GM23248 (cell line): ENCODE measurements at places on chromosomes 6 and 20. TPM values are rescaled to one million over a fixed set of nuclear protein-coding genes. Genes with fewer than 3 reads are reported as not detected.

Gene PNISR
- total RNA-seq: 46.6 and 56.3 TPM in 2 replicates

DNA sequence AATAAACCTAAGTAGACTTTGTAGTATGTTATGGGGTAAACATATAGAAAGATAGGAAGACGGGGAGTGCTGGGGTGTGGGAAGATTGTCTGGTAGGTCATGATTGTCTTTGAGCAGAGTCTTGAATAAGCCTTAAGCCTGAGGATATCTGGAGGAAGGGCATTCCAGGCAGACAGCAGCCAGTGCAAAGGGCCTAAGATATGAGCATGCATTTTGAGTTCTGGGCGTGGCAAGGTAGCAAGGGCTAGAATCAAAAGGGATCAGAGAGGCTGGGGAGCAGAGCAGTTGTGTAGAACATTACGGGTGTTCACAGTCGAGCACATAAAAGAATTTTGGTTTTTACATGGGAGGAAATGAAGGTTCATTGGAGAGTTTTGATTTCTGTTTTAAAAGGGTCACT, 14.3 kb downstream of the BICRAL start:
- no peaks in the 10 kb centered on the region for H3K27me3 ChIP-seq
- H3K27ac ChIP-seq: no peak overlapping the region
- H3K36me3 ChIP-seq: no peaks in the 10 kb centered on the region

Gene ELOVL4
- 7.0 and 8.5 TPM in 2 replicates for total RNA-seq

GRCh38 chr6:81084776-81085430, 667.6 kb downstream of the TENT5A start:
- no peaks in the 10 kb centered on the region for H3K27me3 ChIP-seq
- no peaks in the 10 kb centered on the region for H3K4me1 ChIP-seq
- H3K4me3 ChIP-seq: no peak overlapping the region
- no peak overlapping the region for H3K27ac ChIP-seq
- DNase-seq: no peak

- H3K4me1 ChIP-seq: peaks cover 14% of the 10 kb centered on the region; the same call in 1 of the 2 replicates
- no peaks in the 10 kb centered on the region; the same call in 1 of the 2 replicates for H3K27me3 ChIP-seq
Observed at GRCh38 chr20:4835244-4836177, 113.8 kb downstream of the PRND start.

DNA sequence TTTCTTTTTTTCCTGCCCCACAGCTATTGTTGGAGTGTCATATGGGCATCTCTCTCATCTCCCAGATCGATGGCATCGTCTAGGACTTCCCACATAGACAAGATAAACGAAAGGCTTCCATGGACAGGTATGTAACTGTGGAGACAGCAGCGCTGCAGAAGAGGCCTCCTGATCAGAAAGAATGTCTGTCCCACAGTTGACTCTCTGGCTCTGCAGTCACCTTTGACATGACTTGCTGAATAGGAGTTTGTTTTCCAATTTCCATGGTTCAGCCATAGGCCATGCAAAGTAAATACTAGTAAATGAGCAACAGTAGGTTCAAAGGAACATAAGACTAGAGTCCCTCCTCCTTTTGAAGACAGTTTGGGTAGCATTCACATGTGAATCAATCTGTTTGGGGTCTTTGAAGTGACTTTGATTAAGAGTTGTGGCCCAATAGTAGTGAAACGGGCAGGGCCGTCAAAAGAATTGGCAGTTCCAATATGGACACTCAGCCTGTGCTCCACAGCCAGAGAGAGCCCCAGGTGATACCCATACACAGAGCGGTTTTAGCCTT, 134.7 kb upstream of the IFNGR1 start:
- no peaks in the 10 kb centered on the region for H3K4me1 ChIP-seq
- DNase-seq: no peak
- no peaks in the 10 kb centered on the region for H3K36me3 ChIP-seq
- no peak overlapping the region for H3K27ac ChIP-seq

Gene COL11A2
- total RNA-seq: 0.25 and 0.32 TPM in 2 replicates

DNA sequence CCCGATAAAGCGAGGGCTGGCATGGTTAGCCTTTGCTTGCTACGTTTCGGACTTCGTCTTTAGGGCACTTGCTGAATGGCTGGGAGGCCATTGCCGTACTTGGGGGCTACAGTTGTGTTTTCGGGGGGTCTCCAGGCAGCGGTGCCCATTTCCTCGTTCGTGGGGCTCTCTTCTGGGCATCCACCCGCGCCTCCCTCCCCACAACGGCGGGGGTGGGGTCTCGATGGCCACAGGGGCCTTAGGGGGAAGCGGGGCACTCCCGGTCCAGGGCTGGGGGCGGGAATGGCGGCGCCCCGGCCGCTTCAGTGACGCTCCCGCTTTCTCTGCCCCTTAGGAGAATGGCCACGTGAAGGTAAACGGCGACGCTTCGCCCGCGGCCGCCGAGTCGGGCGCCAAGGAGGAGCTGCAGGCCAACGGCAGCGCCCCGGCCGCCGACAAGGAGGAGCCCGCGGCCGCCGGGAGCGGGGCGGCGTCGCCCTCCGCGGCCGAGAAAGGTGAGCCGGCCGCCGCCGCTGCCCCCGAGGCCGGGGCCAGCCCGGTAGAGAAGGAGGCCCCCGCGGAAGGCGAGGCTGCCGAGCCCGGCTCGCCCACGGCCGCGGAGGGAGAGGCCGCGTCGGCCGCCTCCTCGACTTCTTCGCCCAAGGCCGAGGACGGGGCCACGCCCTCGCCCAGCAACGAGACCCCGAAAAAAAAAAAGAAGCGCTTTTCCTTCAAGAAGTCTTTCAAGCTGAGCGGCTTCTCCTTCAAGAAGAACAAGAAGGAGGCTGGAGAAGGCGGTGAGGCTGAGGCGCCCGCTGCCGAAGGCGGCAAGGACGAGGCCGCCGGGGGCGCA, 2.4 kb downstream of the MARCKS start:
- no peaks in the 10 kb centered on the region for H3K27me3 ChIP-seq
- peak; percentile 78 for DNase-seq
- peaks cover 22% of the 10 kb centered on the region for H3K4me1 ChIP-seq

Gene ARFGEF3
- 0.11 and 0.13 TPM in 2 replicates for total RNA-seq

GRCh38 chr20:35742741-35743523, 872 bp upstream of the RBM39 start:
- H3K36me3 ChIP-seq: peaks cover 28% of the 10 kb centered on the region
- H3K27ac ChIP-seq: peak overlapping the region; percentile 88
- peaks cover 38% of the 10 kb centered on the region for H3K4me1 ChIP-seq
- DNase-seq: peak; percentile 34

- no peaks in the 10 kb centered on the region for H3K27me3 ChIP-seq
- H3K27ac ChIP-seq: no peak overlapping the region
- DNase-seq: no peak
- no peaks in the 10 kb centered on the region for H3K4me1 ChIP-seq
Observed at GRCh38 chr6:125393449-125393858, 91.7 kb upstream of the HDDC2 start.

Gene DDO
- total RNA-seq: not detected in 2 replicates

Gene BPI
- not detected in 2 replicates for total RNA-seq

- DNase-seq: no peak
- no peak overlapping the region for H3K4me3 ChIP-seq
- no peaks in the 10 kb centered on the region for H3K36me3 ChIP-seq
Observed at GRCh38 chr6:154353626-154354025, 3.0 kb downstream of the IPCEF1 start.

GRCh38 chr6:92989656-92990055, 429.7 kb downstream of the EPHA7 start:
- no peaks in the 10 kb centered on the region for H3K4me1 ChIP-seq
- no peak overlapping the region for H3K4me3 ChIP-seq
- no peaks in the 10 kb centered on the region for H3K36me3 ChIP-seq
- H3K27me3 ChIP-seq: no peaks in the 10 kb centered on the region

DNA sequence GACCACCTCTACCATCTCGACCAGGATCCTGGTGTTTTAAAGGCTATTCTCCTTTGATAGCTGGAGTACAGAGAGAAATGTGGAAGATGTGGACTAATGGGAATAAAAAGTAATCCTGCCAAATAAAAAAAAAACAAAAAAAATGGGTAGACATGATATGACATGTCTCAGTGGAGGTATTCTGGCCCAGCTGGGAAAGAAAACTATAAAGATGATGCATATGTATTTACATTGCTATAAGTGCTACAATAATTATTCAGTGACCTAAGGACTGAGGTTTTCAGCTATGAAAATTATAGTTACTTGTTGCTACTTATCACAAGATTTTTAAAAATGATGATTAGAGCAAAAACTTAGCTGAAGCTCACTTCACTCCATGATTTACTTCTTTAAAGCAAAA, 101.1 kb downstream of the SIM1 start:
- no peak for DNase-seq
- H3K4me3 ChIP-seq: no peak overlapping the region
- no peaks in the 10 kb centered on the region for H3K27me3 ChIP-seq

Gene TUBB2B
- 8.5 and 10.4 TPM in 2 replicates for total RNA-seq

GRCh38 chr6:87729965-87730719, 28.1 kb upstream of the AKIRIN2 start:
- H3K4me1 ChIP-seq: peaks cover 29% of the 10 kb centered on the region
- no peaks in the 10 kb centered on the region for H3K27me3 ChIP-seq

Gene ME1
- 1.5 and 4.0 TPM in 2 replicates for total RNA-seq

DNA sequence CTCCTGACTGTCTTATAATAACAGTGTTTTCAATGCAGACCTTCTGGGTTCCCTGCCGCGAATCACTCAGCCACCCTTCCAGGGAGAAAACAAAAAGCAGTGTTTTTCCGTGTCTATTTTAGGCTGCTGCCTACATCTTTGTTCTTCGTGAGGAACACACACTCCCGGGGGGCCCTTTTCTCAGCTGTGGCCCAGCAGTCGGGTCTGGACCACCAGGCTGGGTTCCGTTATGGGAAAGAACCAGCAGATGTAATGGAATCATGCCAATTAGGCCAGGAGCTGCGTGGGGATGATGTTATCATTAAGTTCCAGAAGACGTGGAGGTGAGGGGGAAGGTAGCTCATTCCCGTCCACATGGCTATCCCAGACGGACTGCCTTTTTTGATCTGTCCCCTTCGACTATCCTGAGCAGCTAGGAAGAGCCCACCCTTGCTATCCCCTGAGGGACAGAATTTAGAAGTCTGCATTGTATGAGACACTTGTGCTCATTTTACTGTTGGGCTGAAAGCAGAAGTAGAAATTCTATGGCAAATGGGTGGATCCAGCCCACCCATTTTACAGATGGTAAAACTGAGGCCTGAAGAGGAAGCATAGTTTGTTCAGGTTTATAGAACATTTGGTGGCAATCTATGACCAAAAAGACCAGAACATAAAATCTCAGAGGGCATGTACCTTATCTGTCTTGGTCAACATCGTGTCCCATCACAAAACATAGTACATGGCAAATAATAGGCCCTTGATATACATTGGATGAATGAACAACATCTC, 54.5 kb downstream of the KCNB1 start:
- H3K4me3 ChIP-seq: no peak overlapping the region
- no peaks in the 10 kb centered on the region for H3K4me1 ChIP-seq
- no peak for DNase-seq
- no peak overlapping the region for H3K27ac ChIP-seq
- peaks cover 38% of the 10 kb centered on the region for H3K27me3 ChIP-seq
- H3K36me3 ChIP-seq: no peaks in the 10 kb centered on the region

DNA sequence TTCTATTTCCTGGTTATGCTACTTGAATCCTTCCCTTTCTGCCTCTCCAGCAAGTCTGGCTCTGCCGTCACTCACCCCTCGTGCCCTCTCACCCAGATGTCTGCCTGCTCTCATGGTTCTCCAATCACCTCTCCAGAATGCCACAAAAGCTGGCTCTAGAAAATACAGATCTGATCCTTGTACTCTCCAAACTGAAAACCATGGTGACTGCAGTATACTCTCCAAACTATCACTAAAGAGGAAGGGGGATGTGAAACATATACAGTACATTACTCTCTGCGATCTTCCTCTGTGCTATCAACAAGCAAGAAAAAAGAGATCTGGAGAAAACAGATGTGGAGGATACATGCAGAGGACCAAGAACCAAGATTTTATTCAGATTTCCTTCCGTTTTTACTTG, 91.1 kb downstream of the ATXN1 start:
- peaks cover 46% of the 10 kb centered on the region for H3K4me1 ChIP-seq
- H3K36me3 ChIP-seq: no peaks in the 10 kb centered on the region
- no peak overlapping the region; the same call in 1 of the 2 replicates for H3K27ac ChIP-seq
- no peak for DNase-seq
- H3K27me3 ChIP-seq: no peaks in the 10 kb centered on the region

DNA sequence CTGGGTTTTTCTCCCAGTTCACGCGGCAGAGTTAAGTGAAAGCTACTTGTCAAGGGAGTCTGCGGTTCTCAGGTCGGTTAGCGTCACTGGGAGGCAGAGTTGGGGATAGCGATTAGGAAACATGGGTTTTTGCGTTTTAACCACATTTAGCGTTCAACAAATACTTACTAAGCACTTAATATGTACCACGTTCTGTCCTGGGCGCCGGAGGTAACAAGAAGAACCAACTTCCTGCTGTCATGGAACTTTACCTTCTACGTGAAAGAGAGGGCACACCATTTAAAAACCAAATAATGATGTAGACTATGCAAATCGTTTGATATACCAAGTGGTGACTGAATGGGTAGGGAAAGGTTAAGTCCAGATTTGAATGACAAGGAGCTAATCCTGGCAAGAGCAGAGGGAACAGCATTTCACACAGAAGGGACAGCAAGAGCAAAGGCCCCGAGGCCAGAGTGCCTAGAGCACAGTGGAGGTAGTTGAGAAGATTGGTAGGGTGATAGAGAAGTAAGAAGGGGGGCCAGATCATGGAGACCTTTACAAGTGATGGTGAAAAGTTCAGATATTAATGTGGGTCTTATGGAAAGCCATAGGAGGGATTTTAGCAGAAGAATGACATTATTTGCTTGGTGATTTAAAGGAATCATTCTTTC, 744 bp downstream of the RIOK1 start:
- peaks cover 25% of the 10 kb centered on the region for H3K4me1 ChIP-seq
- peak overlapping the region; percentile 88 for H3K27ac ChIP-seq
- H3K36me3 ChIP-seq: peaks cover 10% of the 10 kb centered on the region
- DNase-seq: no peak
- H3K4me3 ChIP-seq: peak overlapping the region; percentile 89
- H3K27me3 ChIP-seq: no peaks in the 10 kb centered on the region

- no peaks in the 10 kb centered on the region for H3K27me3 ChIP-seq
- H3K36me3 ChIP-seq: no peaks in the 10 kb centered on the region
- H3K4me3 ChIP-seq: no peak overlapping the region
- no peak overlapping the region for H3K27ac ChIP-seq
- no peak for DNase-seq
Observed at GRCh38 chr20:59725476-59726280, 121.3 kb downstream of the PHACTR3 start.

DNA sequence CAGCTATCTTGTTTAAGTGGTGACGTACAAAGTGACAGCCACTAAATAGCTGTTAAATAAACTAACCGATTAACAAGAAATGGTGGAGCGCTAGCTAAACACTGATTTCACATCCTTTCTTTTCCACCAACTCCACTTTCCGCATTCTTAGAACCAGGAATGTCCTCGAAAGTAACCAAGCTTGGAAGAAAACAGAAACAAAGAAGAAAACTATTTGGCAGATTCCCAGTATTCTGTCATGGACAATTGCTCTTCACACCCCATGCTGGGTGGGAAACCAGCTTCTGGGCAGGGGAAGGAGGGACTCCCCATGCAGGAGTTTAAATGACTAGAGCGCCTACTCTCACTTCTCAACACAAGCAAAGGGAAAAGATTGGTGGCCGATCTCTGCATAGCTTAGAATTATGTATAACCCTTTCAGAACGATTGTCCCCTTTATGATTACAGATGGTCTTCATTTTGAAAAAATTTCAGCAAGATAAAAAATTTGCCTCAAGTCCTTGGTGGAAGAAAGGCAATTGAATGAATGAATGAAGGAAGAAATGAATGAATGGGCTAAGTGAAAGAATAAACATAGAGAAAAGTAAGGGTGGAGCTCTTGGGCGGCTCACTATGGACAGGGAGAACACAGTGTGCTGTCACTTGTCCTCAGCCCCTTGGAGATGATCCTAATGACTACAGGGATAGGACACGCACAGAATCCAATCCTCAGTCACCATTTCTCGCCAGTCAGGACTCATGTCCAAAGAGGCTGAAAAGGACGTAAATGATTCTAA, 148.7 kb upstream of the NEDD9 start:
- DNase-seq: no peak
- H3K27me3 ChIP-seq: no peaks in the 10 kb centered on the region
- H3K27ac ChIP-seq: no peak overlapping the region
- no peaks in the 10 kb centered on the region for H3K36me3 ChIP-seq
